ENCODE measurements at places on chromosomes 13 and 19.

DNA sequence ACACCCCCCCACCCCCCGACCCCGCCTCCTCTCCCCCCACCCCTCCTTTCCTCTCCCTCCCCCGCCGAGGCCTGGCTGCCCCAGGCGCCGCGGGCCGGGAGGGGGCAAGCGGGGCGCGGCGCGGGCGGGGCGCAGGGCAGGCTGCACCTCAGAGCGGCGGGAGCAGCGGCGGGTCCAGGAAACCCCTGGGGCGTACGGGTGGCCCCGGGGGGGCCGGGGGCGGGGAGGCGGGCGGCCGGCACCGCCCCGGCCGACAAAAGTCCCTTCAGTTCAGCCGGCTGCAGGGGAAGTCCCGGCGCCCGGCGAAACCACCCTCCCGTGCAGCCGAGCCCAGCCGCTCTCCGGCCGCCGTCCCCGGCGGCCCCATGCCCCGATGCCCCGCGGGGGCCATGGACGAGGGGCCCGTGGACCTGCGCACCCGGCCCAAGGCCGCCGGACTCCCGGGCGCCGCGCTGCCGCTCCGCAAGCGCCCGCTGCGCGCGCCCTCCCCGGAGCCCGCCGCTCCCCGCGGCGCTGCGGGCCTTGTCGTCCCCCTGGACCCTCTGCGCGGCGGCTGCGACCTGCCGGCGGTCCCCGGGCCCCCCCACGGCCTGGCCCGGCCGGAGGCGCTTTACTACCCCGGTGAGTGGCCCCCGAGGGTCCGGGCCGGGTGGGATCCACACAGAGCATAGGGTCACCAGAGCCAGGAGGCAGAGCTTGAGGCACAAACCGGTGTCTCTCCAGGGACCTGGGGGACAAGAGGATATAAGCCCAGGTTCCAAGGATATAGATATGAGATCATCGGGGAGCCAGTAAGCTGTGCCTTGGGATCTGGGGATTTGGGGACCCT lies at the start of gene BCL3:
TSS of gene BCL3 (plus strand) at position 283 of the 829 bp plus-strand sequence. CDS start at position 366, 83 bp downstream.
- DNase-seq = peak; percentile 64

GRCh38 chr19:46809534-46810272 lies 21.3 kb upstream of the SLC1A5 start:
- DNase-seq = no peak

DNA sequence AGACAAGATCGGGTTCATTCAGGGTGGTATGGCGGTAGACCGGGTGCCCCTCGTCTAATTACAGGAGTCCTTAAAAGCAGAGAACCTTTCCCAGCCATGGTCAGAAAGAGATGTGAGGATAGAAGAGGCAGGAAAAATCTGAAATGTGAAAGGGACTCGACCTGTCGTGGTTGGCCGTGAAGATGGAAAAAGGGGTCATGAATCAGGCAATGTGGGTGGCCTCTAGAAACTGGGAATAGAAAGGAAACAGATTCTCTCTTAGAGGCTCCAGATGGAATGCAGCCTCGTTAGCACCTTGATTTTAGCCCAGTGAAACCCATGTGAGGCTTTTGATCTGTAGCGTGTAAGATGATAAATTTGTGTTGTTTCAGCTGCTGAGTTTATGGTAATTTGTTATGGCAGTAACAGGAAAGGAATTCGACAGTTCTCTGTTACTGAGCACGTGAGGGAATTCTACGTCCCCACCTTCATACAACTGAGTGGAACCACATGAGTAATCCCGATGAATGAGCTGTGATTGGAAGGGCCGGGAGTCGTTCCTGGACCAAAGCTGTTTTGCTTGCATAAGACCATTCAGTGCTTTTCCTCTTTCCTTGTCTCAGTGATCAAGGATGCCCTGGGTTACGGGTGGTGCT lies 11.0 kb upstream of the CA11 start:
- peak; percentile 96 for DNase-seq

DNA sequence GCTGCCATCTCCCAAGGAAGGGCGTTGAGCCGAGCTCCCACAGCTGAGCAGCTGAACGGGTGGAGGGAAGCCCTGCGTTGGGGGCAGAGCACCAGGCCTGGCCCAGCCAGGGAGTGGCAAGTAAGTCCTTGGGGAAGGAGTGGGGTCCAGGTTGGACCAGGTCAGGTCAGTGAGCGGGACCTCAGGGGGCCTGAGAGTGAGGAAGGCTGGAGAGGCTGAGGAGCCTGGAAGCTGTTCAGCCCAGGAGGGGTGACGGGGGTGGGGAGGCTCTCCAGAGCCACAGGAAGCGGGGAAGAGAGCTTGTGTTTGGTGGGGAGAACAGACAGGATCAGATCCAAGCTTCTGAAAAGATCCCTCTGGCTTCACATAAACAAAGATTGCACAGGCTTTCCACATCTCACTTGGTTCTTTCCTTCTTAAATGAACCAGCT lies 55.4 kb upstream of the ATP12A start:
- no peak for DNase-seq

DNA sequence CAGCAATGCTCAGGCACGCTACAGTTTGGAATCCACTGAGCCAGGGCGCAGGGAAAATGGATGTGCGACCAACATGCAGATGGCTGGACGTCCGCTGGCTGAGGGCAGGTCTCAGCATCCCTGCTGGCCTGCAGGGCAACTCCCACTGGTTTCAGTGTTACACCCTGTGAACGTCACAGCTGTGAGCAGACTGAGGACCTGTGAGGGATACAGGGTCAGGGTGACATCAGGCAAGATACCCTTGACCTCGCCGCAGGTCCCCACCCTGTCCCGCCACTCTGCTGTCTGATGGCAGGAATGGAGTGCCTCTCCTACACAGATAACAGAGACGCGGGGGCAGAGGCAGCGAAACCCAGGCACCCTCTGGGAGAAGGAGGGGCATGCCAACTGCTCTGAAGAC lies 19.1 kb downstream of the ZFR2 start:
- no peak for DNase-seq

DNA sequence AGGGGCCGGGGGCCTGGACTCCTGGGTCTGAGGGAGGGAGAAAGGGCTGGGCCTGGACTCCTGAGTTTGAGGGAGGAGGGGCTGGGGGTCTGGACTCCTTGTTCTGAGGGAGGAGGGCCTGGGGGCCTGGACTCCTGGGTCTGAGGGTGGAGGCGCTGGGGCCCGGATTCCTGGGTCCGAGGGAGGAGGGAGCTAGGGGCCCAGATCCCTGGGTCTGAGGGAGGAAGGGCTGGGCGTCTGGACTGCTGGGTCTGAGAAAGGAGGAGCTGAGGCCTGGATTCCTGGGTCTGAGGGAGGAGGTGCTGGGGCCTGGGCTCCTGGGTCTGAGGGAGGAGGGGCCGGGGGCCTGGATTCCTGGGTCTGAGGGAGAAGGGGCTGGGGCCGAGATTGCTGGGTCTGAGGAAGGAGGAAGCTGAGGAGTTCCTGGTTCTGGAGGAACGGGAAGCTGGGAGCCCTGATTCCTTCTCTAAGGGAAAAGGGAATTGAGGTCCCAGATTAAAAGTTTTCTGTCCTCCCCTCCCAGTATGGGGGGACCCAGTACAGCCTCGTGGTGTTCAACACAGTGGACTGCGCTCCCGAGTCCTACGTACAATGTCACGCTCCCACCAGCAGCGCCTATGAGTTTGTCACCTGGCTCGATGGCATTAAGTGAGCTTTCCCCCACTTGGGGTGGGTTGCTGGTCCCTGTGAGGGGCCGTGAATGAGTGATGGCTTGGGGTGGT lies 721 bp downstream of the MED25 start:
- no peak for DNase-seq

GRCh38 chr19:49983645-49984229 lies 22.8 kb upstream of the SIGLEC11 start:
- no peak for DNase-seq

DNA sequence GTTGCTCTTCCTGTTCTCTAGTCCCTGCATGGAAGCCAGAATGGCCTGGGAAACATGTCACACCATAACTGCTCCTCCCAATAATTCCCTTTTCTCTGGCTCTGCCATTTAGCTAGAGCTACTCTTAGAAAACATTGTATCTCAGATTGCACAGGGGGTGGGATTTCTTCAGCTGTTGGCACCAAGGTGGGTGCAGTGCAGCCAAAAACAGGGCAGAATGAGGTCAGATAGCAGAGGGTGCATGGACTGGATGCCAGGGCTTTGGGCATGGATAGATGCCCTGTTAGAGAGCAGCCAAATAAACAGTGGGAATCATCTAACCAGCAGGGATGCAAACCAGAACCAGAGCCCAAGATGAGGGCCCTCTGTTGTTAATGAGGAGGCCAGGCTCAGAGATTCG lies 4.9 kb upstream of the AMER2 start:
- no peak for DNase-seq

GRCh38 chr19:54804101-54804500 lies 691 bp downstream of the KIR2DL4 start:
- DNase-seq = no peak

DNA sequence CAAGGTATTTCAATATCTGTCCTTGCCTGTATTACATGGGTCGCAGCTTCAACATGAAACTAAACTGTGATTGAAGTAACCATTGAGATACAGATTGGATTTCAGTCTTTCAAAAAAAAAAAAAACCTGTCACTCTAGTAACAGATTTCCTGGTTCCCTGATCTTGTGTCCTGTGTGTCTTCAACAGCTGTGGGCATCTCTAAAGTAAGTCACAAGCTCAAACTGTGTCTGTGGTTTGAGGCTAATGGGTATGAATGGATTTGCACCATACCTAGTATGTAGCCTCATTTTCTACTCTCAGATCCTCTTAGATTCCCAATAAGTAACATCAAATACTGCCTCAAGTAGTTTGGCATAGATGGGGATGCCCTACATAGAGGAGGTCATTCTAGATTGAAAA lies 300.1 kb downstream of the COG6 start:
- no peak for DNase-seq

GRCh38 chr19:16594131-16594586 lies 21.9 kb upstream of the SLC35E1 start:
- no peak for DNase-seq

GRCh38 chr19:4521170-4521887 lies 3.0 kb upstream of the PLIN4 start:
- no peak for DNase-seq

DNA sequence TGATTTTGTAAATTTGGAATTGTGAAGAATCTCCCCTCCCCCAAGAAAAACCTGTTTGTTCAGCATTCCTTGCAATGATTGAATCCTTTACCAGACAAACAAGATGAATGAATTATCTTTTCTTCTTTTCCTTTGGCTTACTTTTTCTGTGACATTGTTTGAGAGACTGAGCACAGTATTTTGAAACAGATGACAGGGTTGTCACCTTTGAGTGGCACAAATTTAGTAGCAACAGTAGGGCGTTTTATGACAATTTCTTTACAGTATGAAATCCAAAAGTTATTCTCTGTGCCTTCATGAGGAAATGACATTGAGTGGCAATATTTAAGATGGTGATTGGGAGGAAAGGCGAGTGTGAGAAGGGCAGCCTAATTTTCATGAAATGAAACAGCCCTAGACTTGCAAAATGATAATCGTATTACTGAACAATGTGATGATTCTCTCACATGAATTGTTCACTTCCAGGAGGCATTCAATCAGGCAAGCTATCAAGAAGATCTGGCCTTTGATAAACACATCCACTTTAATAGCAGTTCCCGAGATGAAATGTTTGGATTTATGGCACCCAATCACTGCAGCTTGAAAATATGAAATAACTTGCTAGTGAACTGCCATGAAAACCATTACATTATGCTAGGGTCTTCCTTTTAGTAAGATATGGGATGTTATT lies 68.6 kb upstream of the SCEL start:
- no peak for DNase-seq

- DNase-seq = no peak
Measured at GRCh38 chr13:51361106-51361505, 21.6 kb downstream of the SERPINE3 start.

DNA sequence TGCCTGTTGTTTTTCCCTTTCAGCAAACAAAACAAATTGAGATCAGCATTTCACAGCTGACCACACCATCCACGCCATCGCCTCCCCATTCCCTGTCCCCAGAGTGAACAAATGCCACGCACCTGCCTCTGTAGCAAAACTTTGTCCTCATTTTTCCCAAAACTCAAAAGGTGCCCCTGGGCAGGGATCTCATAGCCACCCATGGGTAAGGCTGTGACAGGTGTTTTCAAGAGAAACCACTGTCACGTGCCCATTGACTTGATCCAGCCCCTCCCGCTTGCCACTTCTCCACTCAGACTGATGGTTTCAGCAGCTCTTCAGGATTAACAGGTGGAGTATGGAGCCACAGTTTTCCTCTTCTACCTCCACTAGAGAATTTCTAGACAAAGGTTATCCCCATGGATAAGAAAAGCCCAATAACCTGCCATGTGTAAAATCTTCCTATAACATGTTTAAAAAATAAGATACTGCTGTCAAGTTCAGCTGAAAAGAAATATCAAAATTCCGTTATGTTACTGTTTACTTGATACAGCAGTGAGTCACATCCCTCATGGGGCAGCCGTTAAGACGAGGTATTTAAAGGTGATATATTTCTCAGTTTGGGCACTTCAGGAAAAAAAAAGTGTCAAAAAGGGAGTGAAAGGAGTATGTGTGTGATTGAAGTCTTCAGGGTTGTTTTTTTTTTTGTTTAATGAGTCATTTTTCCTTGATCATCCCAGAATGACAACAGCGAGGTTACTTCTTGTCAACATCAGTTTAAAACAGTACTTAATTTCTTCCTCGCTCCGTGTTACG lies 63.5 kb upstream of the GPR183 start:
- DNase-seq = no peak

- DNase-seq = no peak
Measured at GRCh38 chr19:2457394-2458037, 757 bp upstream of the LMNB2 start.

DNA sequence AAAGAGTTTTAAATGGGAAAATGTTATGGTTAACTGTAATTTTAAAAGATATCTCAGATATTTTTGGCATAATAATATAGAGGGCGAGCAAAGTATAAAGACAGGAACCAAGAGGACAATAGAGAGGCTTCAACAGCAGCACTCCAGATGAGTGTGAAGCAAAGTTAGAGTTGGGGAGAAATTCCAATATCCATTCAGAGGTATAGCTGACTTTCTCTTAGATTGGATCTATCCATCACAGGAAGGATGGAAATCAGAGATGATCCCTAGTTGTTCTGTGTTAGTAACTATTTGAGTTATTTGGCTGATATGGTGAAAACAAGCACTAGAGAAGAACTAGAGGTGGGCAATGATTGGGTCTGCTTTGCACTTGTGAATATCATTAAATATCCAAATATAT lies 786.0 kb upstream of the KLHL1 start:
- no peak for DNase-seq

- no peak for DNase-seq
Measured at GRCh38 chr13:56980856-56981255, 159.9 kb upstream of the PRR20A start.

DNA sequence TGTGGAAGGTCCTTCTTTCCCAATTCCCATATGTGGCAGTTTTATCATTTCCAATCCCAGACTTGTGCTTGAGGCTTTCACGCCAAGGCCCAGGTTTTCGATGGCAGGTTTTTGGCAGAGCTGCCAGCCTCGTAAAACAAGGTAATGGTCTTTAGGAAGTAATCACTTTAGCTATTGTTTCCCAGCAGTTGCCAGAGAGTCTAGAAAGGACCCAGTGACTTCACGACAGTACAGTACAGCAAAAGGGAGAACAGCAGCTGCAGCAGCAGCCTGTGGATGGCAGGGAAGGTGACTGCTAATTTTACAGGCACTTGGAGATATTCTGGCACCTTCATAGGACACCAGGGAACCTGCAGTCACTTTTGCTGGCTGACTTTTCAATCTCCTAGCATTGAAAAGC lies 291.6 kb upstream of the MAB21L1 start:
- DNase-seq = no peak

GRCh38 chr19:33724721-33725060 lies 72.0 kb upstream of the KCTD15 start:
- DNase-seq = no peak

Data from foreskin fibroblast (primary cell).